Stimulated activated CD8-positive, alpha-beta memory T cell treated with anti-CD3 and anti-CD28 coated beads, Interleukin-4, amount 100 ng/mL, for 1 hour (primary cell): ENCODE measurements at places on chromosomes 12 and 14.

DNA sequence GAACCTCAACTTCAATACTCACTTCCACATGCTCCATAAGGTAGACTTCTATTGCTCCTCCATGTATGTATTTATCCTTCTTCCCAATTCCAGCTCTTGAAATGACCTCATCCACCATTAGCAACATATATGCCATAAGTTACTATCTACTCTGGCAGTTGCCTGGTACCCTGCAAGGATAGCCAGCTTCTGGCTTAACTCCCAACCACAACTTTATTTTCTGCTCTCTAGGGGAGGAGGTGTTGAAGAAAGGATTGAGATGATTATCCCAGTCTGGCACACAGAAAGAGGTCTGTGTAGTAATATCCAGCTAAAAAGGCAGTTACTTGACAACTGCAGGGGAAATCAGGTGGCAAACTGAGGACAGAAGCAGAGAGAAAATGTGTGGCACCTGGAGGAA is 71.5 kb upstream of the MDM1 start:
- no peak for DNase-seq

DNA sequence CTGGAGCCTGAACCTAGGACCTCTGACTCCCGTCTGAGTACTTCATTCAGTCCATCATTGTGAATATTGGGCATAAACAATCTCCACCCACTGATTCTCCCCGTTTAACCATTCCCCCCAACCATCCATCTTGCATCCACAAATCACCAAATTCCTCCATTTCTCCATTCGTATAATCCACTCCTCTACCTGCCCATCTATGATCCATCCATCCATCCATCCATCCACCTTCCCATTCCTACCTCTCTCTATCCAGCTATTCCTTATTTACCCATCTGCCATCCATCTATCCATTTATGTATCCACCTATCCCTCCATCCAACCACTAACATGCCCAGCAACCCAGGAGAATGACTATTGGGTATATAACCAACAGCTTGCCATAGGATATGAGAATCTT is 87.5 kb downstream of the CALM1 start:
- no peak for DNase-seq

- no peak for DNase-seq
Measured at GRCh38 chr12:92722897-92723296, 20.1 kb downstream of the PLEKHG7 start.

- peak; percentile 86 for DNase-seq
Measured at GRCh38 chr14:93939304-93940229, 12.4 kb downstream of the FAM181A start.

DNA sequence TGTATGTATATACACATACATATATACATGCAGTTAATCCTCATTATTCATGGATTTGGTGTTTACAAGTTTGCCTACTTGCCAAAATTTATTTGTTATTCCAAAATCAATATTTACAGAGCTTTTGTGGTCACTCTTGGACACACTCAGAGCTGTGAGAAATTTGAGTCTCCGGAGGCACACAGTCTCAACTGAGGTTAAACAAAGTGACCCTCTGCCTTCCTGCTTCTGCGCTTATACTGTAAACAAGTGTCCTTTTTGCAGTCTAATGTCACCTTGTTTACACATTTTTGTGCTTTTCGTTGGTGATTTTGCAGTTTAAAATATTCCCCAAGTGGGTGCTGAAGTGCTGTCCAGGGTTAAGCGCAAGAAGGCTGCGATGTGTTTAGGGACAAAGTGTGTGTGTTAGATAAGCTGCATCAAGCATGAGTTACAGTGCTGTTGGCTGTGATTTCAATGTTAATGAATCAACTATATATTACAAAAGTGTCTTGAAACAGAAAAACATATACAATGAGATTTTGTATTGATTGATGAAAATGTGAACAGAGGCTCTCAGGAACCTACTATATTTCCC is 13.1 kb upstream of the LTA4H start:
- DNase-seq = no peak

GRCh38 chr14:92955381-92955780 is 32.4 kb downstream of the CHGA start:
- DNase-seq = no peak

DNA sequence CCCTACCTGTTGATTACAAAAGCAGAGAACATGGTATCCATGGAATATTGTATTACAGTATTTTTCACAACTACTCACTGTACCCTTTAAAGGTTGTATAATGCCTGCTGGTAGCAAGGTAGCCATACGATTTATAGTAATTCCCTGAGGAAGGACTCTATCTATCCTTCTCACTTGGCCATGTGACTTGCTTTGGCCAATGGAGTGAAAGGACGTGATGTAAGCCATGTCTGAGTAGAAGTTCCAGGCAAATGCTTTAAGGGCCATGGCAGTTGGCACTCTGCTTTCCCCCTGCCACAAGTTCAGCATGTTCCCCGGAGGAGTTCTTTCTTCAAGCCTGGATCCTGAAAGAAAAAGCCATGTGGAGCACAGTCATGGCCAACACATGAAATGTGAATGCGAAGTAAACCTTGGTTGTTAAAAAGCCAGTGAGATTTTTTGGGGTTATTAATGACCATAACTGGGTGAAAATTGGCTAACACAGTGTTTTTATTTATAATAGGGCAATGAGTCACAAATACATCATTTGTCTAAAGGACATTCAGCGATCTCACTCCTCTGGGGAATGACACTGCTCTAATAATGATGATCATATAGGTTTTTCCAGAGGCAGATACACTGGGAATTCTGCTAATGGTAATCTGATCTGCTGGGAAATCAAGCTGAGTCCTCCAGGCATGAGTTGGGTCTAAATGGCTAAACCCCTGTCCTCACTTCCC is 67.4 kb upstream of the SLC38A2 start:
- no peak for DNase-seq

GRCh38 chr12:78886719-78887407 is 22.3 kb downstream of the SYT1 start:
- no peak for DNase-seq

DNA sequence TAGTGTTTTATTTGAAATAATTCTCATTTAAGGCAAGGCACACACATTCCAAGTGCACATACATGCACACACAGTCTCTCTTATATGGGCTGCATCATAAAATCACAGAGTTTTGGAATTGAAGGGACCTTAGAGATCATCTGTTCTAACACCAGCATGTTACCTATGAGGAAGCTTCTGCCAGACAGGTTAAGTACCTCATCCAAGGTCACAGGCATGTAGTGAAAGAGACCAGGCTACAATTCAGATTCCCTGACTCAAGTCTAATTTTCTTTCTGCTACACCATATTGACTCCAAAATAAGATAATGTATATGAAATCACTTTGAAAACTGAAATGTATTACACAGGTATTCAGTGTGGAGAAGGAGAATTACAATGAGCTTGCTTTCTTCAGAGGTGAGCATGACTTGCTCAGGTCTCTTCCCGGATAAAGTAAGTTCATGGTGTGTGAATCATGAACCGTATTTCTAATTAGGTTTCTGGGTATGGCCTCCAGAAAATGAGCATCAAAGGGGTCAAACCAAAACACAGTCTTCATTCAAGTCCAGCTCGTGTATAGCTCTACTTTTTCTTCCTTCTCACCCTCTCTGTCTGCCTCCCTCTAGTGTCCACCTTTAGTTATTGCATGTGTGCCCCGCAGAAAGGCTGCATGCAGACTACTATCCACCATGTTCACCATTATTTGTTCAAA is 411.9 kb downstream of the FUT8 start:
- peak; percentile 25 for DNase-seq

DNA sequence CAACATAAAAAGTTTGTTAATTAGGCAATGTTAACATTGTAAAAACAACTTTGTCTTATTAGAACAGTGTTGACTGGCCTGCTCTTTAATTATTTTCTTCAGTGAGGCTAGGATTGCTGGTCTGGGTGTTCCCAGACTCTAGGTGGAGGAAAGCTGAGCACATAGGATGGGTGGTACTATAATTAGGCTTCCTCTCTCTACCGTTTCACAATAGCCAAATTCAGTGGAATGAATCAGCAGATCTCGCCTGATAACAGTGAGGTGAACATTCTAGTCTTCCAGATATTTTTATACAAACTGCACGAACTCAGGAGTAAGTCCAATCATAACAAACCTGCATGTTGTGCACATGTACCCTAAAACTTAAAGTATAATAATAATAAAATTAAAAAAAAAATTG is 11.9 kb downstream of the PTGDR start:
- DNase-seq = no peak

GRCh38 chr12:2138871-2139308 is 86.1 kb downstream of the CACNA1C start:
- DNase-seq = no peak

DNA sequence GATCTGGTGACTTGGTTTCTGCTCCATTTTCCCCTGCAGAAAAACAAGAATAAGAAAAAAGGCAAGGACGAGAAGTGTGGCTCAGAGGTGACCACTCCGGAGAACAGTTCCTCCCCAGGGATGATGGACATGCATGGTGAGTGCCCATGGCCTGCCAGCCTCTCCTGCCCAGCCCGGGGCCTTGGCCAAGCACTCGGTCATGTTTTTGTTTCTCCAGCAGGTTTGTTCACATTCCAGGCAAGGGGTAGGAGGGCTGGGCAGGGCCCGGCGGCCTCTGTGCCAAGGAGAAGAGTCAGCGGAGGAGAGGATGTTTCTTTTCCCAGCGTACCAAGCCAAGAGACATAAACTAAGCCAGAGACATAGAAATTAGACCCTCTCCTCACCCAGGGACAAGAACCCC is 13.6 kb downstream of the BCL7A start:
- no peak for DNase-seq

DNA sequence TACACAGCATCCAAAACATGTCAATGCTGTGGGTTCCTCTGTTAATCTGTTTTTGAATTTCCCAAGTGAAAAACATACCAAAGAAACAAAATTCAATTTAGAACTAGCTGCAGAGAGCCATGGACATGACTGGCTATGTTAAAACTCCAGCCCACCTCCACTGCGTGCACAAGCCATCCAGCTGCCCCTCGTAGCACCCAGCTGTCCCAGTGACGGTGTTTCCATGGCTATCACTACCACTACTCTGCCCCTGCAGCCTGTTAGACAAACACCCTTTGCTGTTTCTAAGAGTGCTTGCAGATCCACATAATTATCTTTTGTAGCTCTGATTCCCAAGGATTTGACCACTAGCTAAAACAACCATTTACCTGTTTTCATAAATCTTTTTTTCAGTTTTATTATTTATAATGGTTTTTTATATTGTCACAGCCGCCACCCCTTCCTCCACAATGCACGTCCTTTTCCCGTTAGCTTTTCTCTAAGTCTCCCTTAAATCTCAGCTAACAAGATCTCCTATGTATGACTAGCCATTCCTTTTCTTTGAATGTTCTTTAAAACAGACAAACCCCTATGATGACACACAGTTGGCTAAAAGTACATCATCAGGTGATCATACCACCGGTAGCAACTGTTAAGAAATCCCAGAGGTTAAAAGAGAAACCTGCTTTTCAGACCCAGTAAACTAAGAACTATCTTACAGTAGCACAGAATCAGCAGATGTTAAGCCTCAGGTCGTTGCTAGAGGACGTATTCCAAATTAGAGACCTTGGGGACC is 37.8 kb upstream of the NAA30 start:
- DNase-seq = no peak

DNA sequence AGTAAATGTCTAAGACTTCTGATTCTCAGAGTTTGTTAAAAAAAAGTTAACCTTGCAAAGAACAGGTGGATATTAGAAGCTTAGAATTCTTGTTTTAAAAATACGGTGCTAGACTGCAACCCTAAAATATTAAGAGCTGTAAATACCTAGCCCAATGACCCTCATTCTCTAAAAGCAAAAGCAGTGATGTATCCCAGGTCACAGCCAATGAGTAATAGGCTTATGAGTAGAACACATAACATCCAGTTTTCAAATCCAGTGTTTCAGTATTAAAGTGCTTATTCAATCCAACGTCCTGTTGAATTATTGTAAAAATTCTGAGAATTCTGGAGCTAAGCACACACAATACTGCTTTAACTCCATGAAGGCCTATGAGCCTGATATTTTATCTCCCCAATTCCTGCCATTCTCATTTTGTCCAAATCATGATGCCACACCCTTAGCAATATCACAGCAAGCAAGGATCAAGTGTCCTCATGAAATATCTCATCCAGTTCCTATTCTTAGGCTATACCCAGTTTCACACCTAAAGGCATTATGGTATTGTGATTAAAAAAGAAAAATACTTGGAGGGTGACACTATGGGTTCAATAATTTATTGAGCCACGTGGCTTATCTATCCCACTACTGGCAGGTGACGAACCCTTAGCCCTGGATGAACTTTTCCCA is 15.3 kb upstream of the ARID4A start:
- no peak for DNase-seq

- no peak for DNase-seq
Measured at GRCh38 chr14:59785629-59786028, 84.9 kb downstream of the RTN1 start.

DNA sequence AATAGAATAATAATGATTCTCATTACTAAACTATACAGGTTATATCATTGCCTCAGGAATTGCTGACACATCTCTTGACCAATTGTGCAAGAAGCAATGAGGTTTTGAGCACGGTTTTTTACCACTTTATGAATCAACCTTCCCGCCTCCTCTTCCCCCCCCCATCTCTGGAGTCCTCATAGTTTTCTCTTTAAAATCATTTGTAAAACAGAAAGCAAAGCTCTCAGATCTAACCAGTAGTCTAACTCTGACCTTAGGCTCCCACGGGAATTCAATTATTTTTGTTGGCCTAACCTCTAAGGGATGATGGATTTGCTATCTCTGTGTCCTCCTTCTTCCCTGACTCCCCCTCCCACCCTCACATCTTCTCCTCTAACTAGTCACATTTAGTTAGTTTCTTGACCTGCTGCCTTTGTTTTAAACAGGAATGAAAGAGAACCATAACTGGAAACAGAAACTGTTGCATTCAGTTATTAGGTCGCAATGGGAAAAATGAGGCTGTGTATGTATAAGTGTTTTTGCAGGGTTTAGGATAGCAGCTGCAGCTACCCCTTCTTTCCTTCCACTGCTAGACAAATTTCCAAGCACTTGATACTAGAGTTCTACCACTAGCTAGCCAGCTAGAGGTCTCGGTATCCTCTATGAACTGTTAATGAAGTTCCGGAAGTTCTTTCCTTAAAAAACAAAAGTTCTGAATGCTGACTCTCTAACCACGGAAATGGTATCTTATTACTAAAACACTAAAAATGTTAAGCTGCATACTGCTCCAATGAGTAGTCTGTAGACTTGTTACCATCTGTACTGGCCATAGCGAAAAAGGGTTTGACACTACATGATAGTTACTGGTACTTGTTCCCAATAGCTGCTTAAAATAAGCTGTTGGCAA is 65.4 kb downstream of the TAOK3 start:
- no peak for DNase-seq

GRCh38 chr14:91405241-91405721 is 12.3 kb downstream of the CCDC88C start:
- no peak for DNase-seq

- no peak for DNase-seq
Measured at GRCh38 chr12:49493900-49494299, 44.9 kb upstream of the KCNH3 start.
